ENCODE measurements at places on chromosomes 12 and 14.

DNA sequence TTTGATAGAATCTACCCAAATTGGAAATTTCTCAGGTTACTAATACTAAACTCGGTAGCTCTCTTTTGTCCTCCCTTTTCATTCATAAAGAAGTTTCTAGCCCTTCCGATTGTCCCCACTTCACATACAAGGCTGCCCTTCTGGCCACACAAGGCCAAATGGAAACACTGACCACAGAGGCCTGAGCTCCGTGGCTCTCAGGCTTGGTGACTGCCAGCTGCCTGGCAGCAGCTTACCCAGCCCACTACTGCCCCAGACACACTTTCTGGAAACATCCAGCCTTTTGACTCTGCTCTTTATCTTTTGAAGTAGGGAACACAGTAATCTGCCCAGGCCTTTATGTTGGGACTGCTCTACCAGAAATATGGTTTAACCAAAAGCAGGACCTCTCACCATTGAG lies 167.2 kb downstream of the GCH1 start:
- DNase-seq: no peak

DNA sequence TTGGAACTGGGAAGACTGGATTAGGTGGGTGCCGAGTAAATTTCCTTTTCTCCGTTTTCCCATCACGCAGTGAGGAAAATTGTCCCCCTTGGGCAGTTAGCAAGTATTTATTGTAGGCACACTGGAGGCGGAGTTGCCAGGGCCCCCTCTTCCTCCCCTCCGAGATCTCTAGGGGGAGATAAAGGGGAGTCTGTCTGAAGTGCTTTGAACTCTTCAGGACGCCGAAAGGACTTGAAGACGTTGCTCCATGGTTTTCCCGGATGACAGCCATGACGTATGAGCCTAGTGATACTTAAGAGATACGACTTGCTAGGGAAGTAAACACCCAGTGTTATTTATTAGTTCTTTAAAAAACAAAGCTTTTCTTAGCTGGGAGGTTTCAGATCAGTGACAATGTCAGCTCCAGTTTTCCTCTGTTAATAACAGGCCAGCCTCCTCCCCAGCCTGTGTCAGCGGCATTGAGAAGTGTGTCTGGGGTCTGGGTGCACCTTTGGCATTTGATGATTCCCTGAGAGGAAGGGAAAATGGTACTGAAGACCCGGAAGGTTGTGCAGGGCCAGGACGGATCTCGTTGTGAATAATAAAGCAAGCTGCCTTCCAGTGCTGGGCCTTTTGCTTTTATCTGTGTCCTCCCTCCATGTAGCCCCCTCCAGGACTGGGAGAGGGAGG lies 78.7 kb downstream of the TSPAN9 start:
- no peak for DNase-seq

DNA sequence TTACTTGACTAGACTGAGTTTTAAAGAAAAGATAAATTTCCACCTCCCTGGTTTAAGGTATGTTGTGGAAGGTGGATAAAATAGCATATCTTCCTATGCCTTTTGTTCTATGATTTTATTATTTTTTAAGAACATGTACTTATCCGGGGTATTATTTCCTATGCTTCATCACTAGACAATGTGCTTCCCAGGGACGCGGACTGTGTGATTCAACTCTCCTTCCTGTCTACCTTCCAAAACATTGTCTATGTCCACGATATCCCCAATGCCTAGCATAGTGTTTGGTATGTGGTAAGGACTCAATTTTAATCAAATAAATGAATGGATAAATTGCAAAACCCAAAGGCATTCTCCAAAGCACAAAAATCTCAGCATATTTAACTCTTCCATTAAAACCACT lies 8.3 kb upstream of the CCND2 start:
- DNase-seq: no peak

- DNase-seq: no peak
Measured at GRCh38 chr12:53276511-53276910, 8.4 kb downstream of the ESPL1 start.

DNA sequence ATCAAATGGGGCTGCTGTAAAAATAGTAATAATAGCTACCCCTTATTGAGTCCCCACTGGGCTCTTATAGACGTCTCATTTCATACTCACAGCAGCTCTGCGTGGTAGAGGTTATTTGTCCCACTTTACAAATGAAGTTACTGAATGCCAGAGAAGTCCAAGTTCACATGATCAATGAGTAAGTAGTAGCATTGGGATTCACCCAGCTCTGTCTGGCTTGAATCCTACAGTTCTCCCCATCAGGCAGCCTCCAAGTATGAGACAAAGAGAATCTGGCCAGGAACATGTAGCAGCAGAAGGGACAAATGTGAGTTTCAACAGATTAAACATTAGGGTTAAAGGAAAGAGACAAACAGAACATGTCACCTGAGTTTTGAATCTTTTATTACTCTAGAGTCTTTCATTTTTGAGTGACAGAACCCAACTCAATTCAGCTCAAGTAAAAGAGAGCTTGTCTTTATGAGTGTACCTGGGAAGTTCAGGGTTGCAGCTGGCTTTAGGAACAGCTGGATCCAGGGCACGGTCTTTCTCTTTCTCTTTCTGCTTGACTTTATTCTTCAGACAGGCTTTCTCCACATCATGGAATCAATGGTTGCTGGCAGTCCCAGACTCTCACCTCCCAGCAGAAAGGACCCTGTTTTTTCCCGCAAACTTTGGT lies 64.1 kb upstream of the JDP2 start:
- no peak for DNase-seq

DNA sequence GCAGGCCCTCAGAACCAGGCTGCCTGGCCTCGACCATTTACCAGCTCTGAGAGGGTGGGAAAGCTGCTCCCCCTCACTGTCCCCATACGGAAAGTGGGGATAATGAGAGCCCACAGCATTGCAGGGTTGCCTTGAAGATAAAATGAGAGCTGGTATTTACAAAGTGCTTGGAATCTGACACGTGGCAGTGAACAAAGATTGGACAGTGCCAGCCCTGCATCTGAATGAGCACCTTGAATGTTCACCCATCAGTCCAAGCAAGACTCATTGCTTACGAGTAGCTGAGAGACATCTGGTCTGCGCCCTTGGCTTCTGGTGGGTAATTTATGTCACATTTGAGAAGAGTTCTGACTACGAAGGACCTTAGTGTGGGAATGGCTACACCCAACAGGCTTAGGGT lies 67.5 kb downstream of the CLMN start:
- no peak for DNase-seq

- DNase-seq: peak; percentile 1
Measured at GRCh38 chr14:74324931-74325361, 22.2 kb upstream of the ABCD4 start.

DNA sequence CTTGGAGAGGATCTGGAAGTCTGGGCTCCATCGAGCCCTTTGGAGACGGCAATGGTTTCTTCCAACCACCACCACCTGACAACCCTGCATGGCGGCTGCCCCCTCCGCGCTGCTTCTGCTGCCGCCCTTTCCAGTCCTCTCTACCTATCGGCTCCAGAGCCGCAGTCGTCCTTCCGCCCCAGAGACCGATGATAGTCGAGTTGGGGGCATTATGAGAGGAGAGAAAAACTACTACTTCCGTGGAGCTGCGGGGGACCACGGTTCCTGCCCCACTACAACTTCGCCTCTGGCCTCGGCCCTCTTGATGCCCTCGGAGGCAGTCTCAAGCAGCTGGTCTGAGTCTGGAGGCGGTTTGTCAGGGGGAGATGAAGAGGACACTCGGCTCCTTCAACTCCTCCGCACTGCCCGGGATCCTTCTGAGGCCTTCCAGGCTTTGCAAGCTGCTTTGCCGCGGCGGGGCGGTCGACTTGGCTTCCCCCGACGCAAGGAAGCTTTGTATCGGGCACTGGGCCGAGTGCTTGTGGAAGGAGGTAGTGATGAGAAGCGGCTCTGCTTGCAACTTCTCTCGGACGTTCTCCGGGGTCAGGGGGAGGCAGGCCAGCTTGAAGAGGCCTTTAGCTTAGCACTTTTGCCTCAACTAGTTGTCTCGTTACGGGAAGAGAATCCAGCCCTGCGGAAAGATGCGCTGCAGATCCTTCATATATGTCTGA lies 499 bp downstream of the TOGARAM1 start:
- no peak for DNase-seq

DNA sequence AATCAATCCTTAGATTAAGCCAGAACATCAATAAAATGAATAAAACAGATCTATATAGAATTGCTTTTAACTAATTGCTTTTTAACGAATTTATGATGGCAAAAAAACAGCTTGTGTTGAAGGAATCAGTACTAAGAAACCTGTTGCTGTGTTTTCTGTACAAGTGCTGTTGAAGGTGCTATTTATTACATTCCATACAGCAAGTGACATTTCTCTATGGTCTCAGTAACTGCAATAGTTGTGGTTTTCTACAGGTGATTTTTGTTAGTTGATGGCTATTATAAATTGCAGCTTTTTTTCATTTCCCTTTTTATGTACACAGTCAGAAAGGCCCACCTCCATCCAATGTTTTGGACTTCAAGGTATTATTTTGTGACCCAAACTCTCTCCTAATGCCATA lies 56.6 kb downstream of the SLC2A13 start:
- DNase-seq: no peak

- no peak for DNase-seq
Measured at GRCh38 chr12:63093711-63094110, 57.3 kb downstream of the AVPR1A start.

DNA sequence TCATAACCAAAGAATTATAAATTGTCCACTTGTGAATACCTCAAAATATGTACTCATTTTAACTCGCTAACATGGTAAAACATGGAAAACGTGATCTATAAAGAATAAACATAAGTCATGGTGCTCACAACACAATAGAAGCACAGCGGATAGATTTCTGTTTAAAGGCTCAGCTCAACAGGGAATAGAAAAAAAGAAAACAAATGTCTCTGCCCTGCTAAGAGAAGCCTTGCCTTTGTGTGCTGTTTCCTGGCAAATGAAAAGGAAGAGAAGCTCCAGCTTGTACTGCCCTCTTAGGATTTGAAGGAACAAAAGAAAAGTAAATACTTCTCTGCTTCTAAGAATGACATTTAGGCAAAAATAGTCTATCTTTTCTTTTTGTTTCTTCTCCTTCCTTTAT lies 121.0 kb upstream of the KRR1 start:
- DNase-seq: no peak

DNA sequence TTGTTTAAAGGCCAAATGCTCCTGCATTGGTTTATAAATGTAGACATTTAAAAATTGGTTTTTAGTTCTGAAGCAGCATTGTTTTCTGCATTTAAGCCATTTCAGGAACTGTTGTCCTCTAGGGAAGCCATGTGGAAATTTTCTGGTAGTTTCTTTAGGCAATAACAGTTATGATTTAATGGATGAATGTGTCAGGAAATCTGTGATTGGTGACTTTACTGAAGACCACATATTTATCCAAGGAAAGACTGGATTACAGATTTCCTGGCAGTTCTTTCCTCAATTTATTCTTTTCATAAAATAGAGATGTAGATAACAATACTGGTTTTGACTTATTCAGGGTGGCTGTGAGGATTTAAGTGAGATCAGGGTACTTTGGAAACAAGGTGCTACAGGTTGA lies 27.6 kb downstream of the TBC1D15 start:
- DNase-seq: no peak

DNA sequence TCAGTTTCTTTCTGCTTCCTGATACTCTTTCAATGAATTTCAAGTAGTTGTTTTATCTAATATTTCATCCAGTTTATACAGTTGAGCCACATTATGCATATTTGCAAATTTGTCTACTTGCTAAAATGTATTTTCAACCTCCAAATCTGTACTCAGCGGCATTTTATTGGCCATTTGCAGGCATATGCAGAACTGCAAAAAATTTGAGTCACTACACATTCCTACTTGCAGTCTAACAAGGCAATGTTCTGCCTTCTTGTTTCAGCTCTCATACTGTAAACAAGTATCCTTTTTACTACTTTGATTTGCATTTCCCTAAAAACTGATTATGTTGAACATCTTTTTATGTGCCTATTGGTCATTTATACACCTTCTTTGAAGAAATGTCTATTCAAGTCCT lies 55.0 kb downstream of the POLR3B start:
- no peak for DNase-seq

DNA sequence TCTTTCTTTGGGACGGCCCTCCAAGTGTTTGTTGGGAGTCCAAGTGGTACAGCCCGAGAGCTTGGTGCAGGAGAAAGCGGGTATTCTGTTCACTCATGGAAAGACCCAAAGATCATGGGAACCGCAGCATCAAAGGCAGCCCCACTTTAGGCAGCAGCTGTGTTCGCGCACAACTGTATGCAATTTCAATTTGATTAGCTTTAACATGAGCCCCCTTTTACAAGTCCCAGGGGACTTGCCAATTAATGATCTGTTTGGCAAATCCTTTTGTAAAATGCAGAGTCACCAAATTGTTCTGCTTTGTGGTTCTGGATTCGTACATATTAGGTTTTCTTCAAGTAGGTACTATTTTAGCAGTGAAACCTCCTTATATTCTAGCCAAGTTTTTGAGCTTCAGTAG lies 217.7 kb downstream of the AACS start:
- DNase-seq: no peak

DNA sequence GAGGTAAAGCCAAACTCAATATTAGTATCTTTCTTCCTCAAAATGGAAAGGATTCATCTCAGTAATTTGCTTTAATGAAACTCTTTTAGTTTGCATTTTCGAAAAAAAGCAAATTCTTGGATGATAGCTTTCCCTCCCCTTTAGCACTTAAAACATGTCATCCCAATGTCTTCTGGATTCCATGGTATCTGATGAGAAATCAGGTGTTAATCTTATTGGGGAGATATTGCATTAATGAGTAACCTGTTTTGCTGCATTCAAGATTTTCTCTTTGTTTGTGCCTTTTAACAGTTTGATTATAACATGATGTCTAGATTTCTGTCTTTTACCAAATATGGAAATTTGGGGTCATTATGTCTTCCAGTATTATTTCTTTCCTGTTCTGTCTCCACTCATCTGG lies 405.1 kb upstream of the FOXG1 start:
- DNase-seq: no peak

DNA sequence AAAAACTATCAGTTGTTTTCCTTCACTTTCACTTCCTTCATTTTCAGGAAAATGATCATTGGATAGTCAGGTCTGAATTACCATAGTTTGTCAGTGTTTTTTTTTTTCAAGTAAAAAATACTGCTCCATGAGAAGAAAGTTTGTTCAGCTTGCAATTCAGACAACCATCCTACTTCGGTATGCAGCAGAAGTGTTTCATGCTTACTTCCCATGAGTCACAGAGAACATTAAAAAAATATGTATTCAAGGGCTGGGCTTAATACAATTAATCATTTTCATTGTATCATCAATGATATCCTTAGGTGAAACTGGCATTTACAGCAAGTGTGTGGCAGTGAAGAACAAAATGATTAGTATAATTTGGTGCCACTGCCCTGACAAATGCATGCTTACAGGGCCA lies 21.6 kb downstream of the PYM1 start:
- no peak for DNase-seq

DNA sequence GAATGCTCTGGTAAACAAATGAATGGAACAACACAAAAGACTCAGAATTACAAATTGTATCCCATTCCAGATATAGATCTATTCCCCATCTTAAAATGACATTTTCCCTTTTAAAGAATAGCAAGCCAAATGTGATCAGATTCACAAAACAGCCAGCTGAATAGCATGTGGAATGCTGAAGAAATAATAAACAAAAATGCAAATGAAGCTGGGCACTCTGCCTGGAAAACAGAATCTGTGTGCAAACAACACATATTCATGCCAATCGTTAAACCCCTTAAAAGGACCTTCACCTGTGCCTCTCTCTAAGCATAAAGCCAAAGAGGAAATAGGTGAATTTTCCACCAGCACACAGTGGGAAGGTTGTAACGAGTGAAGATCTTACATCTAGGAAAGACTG lies 67.9 kb upstream of the PDZRN4 start:
- DNase-seq: no peak

- DNase-seq: no peak
Measured at GRCh38 chr12:45475594-45475993, 253.9 kb upstream of the ARID2 start.

All from amniotic stem cell (primary cell).